Endothelial cell of coronary artery (primary cell): ENCODE measurements at places on chromosomes 12 and 14. TPM values are rescaled to one million over a fixed set of nuclear protein-coding genes. Genes with fewer than 3 reads are reported as not detected.

Gene C12orf54
- not detected in 2 replicates for total RNA-seq

Gene VRTN
- total RNA-seq = not detected in 2 replicates

Gene DCN
- 0.36 and 21.3 TPM in 2 replicates for total RNA-seq

Gene SELPLG
- total RNA-seq = 0.27 and 0.38 TPM in 2 replicates

Gene TFCP2
- total RNA-seq = 7.8 and 8.0 TPM in 2 replicates

Gene EPYC
- not detected in 2 replicates for total RNA-seq

Gene CLEC4A
- 0.09 TPM in 1 of 2 replicates, not detected in the other for total RNA-seq

Gene SDR9C7
- total RNA-seq = not detected in 2 replicates

Gene WSCD2
- not detected in 2 replicates for total RNA-seq

Gene ORAI1
- 13.8 and 14.2 TPM in 2 replicates for total RNA-seq

Gene FOXA1
- 0.09 and 2.0 TPM in 2 replicates for total RNA-seq

Gene USP44
- total RNA-seq = 0.63 and 0.85 TPM in 2 replicates

Gene IFI27L2
- total RNA-seq = 110 and 129 TPM in 2 replicates

Gene GARIN6
- total RNA-seq = not detected in 2 replicates

Gene MGST1
- total RNA-seq = 6.5 and 29.3 TPM in 2 replicates

Gene ATG2B
- total RNA-seq = 14.7 and 22.9 TPM in 2 replicates

Gene TAS2R43
- 1.5 and 1.8 TPM in 2 replicates for total RNA-seq

Gene HSP90B1
- total RNA-seq = 799 and 934 TPM in 2 replicates

Gene RNASE4
- total RNA-seq = 6.6 and 6.7 TPM in 2 replicates

Gene CGRRF1
- total RNA-seq = 8.1 and 10.5 TPM in 2 replicates

Gene C1QL4
- not detected in 2 replicates for total RNA-seq

Gene MYF5
- total RNA-seq = not detected in 2 replicates

Gene KRT5
- total RNA-seq = 0.18 and 0.28 TPM in 2 replicates

Gene PTPRQ
- 0.28 TPM in 1 of 2 replicates, not detected in the other for total RNA-seq

Gene TSPAN19
- 0.09 TPM in 1 of 2 replicates, not detected in the other for total RNA-seq

Gene C12orf50
- 0.09 TPM in 1 of 2 replicates, not detected in the other for total RNA-seq

Gene OLR1
- total RNA-seq = not detected in 2 replicates

Gene CDK2
- 16.0 and 22.1 TPM in 2 replicates for total RNA-seq
